ENCODE measurements at places on chromosomes 13 and 19.

DNA sequence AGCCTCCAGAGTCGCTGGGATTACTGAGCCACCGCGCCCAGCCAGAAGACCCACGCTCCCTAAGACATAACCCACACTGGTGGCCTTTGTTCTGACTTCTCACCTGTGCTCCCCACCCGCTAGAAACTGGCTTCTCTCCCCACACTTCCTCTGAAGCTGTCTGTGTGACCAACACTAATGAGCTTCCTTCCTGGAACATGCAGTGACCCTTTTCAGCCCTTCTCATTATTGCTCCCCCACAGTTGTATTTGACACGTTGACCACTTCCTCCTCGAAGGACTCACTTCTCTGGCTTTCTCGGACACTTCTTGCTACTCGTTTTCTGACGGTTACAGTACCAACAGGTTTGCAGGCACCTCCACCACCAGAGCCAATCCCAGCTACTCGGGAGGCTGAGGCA lies 10.9 kb downstream of the NCR1 start:
- no peak for DNase-seq

GRCh38 chr19:4400135-4400936 lies at the start of gene SH3GL1:
Gene SH3GL1, minus strand, starts transcription at chr19:4400547. Its CDS starts 179 bp downstream, at chr19:4400368.
- peak; percentile 67 for DNase-seq

DNA sequence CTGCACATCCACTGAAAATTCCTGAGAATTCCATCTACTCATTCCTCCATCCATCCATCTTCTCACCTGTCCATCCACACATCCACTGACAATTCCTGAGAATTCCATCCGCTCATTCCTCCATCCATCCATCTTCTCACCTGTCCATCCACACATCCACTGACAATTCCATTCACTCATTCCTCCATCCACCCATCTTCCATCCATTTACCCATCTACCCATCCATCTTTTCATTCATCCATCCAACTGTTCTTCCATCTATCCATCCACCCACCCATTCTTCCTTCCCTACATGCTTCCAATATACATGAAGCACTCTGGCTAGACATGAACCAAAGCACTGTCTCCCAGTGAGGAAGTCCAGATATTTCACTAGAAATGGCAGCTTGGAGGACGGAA lies 15.6 kb downstream of the TRPM4 start:
- no peak for DNase-seq

DNA sequence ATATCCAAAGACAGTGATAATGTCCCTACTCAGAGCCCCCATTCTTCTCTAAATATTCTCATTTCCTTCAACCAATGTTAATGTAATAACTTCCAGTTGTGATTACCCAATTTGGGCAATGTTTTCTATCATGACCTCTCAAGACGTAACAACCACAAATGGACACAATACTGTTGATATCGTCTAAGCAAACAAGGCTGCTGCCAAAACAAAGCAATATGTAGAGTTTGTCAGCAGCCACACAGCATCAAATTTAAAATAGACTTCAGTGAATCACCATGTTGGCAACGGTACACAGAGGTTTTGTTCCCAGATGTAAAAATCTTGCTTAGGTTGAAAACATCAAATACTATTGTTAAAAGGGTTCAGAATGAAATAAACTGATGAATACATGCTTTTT lies 205.1 kb downstream of the DACH1 start:
- DNase-seq, result no peak
